ENCODE measurements at places on chromosomes 7 and 10. TPM values are rescaled to one million over a fixed set of nuclear protein-coding genes. Genes with fewer than 3 reads are reported as not detected.

Gene CFAP43
- total RNA-seq, result 0.21 TPM

Gene TMEM273
- total RNA-seq, result not detected

Gene AS3MT
- total RNA-seq, result 10.7 TPM

Gene PDE6C
- not detected for total RNA-seq

GRCh38 chr7:44652535-44652934, 46.1 kb downstream of the OGDH start:
- DNase-seq, result no peak

DNA sequence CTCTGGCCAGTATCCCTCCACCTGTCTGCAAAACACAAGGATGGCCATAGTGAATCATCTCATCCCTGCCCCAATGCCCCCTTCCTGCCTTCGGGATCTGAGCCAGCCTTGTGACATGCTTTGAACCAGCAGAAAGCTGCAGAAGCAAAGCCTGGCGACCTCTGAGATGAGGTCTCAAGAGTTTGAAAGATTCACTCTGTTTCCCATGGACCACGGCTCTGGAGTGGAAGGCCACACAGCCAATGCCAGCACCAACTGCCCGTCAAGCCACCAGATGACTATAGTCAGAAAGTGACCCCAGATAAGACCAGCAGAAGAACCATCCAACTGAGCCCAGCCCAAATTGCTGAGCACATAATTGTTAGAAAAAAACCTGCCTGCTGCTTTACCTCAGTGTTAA, 193.9 kb upstream of the PPP2R2D start:
- no peak for DNase-seq

All from H7 (cell line).